HTR-8/SVneo (cell line): ENCODE measurements at places on chromosomes 5 and 9.

DNA sequence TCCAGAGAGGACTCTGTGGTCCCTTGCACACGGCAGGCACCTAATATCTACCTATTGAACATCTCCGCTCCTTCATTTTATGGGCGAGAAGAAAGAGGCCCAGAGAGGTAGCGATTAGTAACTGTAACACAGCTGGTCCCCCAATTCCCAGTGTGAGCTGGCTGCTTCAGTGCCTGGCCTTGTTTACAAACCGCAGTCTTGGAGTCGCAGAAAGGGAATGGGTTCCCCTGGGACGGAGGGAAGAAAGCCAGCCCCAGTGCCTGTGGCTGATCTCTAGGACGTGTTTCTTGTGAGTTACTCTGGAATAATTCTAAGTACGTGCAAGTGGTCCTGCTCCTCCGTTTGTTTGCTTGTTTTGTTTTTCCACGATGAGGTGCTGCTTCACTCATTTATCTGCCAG is 52.0 kb downstream of the CFAP77 start:
- no peak for DNase-seq

DNA sequence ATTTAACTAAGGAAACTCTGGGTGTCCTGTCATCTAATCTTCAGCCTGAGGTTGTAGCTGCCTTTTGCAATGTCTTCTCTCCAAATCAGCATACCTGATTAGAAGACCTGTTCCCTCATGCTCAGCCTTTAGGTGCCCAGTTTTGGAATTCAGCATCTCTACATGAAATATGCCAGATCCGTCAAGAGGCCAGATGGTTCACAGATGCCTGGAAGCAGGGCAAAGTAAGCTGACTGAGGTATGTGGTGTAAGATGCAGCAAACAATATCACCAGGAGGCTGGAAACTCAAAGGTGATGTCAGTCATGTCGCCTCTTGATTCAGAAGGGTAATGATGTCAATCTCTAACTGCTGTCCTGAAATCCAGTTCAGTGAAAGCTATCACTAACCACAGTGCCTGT is 324.4 kb downstream of the PRELID2 start:
- no peak for DNase-seq

DNA sequence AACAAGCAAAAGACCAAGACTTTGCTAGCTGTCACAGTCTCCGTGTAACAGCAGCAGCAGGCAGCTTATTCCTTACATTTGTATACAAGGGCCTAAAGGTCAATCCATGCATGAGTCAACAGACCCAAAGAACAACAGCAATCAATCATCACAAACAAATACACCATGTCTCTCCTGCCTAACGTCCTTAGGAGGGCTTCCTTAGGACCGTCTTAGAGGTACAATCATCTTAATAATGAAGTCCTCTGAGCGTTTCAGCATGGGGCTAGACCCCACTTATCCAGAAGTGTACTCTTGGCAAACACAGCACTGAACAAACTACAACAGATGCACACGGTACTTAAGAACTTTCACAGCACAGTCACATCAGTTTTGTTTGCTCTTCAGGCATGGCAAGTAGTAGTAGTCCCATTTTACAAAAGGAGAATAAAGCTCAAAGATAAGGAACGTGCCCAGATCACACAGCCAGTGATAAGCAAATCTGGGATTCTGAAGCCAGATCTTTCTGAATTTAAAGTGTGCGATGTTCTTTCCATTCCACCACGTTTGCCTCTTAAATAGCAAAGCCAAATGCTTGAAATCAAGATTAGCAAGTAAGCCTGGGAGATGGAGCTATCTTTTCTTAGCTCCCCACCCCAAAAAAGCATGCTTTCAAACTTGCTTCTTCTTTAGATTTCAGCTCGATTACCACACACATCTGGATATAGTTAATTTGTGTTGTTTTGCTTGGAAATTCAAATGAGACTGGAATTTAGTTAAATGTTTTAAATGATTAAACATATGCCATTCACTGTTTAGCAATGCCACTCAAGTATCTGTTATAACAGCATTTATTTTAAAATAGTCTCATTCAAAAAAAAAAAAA is 24.2 kb downstream of the PSMB7 start:
- peak; percentile 34 for DNase-seq

- DNase-seq: no peak
Measured at GRCh38 chr9:70260606-70261005, 1.8 kb downstream of the SMC5 start.

GRCh38 chr5:130061746-130062145 is 157.5 kb downstream of the CHSY3 start:
- no peak for DNase-seq

- DNase-seq: no peak
Measured at GRCh38 chr9:130604295-130604694, 24.9 kb downstream of the FUBP3 start.

DNA sequence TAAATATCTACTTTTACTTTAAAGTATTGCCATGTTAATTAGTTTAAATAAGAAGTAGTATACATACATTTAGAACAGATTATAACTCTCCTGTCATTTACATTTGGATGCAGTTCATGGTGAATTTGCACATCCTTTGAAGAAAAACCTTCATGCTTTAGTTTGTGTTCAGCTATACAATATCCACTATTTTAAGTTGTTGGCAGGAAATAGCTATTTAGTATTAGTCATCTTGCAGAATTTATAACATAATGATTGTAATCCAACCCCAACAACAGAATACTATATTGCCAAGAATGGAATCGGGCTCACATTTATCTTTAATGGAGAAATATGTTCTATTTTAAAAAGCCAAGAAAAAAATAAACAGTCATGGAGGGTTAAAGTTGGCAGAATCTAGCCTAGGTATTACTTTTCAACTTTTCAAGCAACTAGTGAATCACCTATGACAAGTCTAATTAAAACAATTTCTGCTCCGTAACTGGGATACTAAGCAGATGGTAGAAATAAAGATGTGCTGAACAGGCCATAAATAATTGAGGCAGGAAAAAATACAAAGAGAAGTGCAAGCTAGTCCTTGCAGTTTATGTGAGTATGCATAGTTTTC is 1170.6 kb upstream of the NUDT12 start:
- no peak for DNase-seq

DNA sequence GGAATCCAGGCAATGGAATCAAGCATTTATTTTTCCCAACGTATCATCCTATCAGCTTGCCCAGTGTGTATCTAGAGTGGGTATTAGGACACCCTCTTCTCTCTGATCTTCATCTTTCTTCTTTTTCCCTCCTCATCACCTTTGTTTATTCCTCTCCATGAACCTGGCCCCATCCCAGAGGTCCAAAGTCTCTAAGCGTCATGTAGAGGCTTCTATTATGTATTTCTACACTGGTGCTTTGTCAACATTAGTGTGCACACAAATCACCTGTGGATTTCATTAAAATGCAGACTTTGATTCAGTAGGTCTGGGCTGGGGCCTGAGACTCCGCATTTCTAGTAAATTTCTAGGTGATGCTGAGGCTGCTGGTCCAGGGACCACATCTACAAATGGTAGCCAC is 19.8 kb upstream of the PIP5K1B start:
- DNase-seq: no peak

DNA sequence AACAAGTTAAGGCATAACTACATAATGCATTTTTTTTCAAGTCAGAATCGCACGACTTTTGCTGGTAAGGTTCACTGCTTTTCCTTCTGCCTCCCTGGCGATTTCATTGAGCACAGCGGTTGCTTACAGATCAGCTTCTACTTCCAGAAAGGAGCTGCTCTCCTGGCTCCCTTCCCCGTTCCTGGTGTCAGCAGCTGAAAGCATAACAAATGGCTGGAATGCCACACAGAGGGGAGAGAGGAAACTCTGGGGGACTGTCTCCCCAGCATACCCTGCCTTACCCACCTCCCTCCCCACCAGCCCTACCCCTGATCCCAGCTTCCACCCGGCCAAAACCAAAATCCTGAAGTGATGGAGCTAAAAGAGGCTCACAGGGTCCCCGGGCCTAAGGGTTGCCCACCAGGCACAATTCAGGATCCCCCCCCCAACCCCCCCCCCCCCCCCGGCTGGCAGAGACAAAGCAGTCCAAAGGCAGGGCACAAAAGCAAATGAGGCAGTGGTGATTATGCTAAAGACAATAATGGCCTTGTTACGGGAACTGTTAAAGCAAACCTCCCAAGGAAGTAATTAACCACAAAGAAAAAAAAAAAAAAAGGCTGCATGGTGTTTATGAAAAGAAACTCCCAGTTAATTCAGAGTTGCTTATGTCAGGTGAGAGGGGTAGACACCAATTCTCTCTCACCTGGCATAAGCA is 126.1 kb upstream of the WWC1 start:
- DNase-seq: no peak

- peak; percentile 22 for DNase-seq
Measured at GRCh38 chr5:88883059-88883835, at the start of gene MEF2C. MEF2C (minus strand) TSS chr5:88883184; CDS start chr5:88823788, 59,396 bp downstream.

DNA sequence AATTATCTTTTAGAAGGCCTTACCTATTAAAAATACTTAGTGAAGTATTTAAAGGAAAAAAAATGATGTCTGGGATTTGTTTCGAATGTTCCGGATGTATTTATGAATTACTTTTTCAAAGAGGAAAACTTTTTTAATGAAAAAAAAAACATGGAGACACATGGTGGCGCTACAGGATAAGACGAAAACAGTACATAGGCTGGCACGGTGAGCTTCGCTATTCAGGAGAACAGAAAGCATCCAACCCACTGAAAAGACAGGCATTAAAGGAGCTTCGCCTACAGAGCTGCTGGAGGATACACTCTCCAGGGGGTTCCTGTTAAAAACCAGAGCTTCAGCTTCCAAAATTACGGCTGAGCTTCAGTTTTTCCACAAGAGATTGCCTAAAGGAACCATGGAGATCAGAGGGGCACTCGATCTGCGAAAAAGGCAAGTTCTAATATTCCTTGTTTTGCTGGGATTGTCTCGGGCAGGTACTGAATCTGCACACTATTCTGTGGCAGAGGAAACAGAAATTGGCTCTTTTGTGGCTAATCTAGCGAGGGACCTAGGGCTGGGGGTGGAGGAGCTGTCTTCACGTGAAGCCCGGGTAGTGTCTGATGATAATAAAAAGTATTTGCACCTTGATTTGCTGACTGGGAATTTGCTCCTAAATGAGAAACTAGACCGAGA is at the start of gene PCDHB14:
Gene PCDHB14 (plus strand): TSS at position 232 of the 672 bp plus-strand sequence. CDS start 163 bp downstream, at position 395.
- DNase-seq: peak; percentile 47

DNA sequence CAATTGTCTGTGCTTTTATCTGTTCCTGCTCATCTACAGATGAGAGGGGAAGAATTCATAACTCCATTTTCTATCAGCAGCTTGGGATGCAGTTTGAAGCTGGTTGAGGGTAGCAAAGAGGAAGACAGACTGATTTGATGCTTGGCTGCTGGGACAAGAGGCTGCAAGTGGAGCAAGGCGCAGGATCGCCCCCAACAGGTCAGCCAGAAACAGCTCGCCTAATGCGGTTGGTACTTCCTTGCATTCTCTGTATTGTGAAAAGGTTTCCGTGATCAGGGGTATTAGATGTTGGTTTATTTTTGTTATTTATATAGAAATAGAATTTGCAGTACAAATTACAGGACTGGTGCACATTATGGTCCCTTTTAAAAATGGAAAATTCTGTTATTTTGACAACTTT is 40.6 kb downstream of the ZNF883 start:
- peak; percentile 19 for DNase-seq

DNA sequence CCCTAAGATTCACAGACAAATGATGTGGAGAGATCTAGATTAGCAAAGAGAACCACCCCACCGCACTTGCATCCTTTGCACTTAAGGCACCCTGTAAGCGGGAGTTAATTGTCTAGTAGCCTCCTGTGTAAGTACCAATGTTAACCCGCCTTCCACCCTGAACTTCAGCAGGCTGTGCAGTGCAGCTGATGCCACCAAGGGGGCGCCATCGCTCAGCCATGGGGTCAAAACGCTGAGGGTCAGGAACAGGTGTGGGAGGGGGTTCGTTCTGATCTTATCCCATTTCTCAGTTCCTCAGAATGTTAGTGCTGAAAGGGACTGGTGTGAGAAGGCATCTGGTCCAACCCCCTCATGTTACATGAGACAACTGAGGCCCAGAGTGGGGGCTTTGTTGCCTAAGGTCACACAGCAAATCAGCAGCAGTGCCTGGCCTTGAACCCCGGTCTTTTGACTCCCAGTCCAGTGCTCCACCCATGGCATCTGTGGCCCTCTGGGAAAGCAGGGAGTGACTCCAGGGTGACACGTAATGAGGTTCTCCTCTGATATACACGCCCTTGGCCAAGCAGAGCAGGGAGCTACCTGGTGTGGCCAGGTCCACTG is 57.3 kb downstream of the CYFIP2 start:
- no peak for DNase-seq

DNA sequence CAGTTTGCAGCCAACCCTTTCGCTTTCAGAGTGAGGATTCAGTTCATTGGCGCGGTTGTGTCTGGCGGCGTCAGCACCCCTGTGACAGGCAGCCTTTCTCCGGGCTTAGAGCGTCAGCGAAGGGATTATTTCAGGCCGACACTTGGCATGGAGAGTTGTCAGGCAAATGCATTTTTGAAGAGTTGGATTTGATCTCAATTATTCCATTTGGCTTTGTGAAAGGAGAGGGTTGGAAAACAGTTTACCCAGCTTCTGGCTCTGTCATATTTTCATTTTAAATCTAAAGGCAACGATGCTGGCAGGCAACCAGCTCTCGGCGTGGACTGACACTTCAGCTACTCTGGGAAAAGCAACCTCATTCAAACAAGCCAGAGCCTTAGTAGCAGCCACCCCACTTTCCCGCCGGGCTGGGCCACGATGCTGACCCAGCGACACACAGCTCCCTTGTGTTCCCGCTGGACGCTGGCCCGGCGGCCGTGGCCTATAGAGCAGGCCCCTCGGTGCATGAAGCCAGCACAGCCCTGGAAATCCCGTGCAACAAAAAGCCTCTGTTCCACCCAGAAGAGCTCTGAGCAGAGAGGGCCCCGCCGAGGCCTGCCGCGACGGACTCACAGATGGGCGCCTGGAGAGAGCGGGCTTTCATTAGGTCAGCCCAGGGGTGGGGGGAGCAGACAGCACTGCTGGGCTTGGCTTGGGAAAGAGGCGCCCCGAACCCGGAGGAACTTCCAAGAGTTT is 28.9 kb upstream of the LPCAT1 start:
- no peak for DNase-seq

DNA sequence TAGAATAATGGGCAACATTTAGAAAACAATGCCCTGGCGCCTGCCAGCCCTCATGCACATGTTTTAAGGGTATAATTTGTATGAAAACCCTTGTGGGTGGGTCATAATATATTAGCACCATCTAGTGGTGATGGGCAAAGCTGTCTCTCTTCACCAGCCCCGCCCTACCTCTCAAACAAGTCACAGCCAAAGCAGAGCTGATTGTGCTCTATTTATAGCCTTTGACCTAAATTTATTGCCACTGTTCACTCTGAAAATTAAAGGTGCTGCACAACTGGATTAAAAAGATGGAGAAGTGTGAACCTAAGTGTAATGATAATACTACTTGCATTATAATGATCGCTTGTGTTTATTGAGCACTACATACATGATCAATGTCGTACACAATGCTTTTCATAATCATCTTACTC is 131.9 kb upstream of the ANKH start:
- peak; percentile 85 for DNase-seq

- DNase-seq: no peak
Measured at GRCh38 chr9:92564504-92564903, 28.7 kb upstream of the ECM2 start.
